Activated T-helper 2 cell treated with anti-CD3 and anti-CD28 coated beads, Interferon-gamma antibody, Interleukin-2, Interleukin-4, amounts not matched to agents 10 μg/mL and 5 μg/mL and 100 μg/mL, durations not matched to agents 14 hours and 24 hours and 36 hours (primary cell): ENCODE measurements at places on chromosomes 12 and 14.
A peak's percentile ranks its signal among the peaks of the same experiment; 100 is the strongest.

DNA sequence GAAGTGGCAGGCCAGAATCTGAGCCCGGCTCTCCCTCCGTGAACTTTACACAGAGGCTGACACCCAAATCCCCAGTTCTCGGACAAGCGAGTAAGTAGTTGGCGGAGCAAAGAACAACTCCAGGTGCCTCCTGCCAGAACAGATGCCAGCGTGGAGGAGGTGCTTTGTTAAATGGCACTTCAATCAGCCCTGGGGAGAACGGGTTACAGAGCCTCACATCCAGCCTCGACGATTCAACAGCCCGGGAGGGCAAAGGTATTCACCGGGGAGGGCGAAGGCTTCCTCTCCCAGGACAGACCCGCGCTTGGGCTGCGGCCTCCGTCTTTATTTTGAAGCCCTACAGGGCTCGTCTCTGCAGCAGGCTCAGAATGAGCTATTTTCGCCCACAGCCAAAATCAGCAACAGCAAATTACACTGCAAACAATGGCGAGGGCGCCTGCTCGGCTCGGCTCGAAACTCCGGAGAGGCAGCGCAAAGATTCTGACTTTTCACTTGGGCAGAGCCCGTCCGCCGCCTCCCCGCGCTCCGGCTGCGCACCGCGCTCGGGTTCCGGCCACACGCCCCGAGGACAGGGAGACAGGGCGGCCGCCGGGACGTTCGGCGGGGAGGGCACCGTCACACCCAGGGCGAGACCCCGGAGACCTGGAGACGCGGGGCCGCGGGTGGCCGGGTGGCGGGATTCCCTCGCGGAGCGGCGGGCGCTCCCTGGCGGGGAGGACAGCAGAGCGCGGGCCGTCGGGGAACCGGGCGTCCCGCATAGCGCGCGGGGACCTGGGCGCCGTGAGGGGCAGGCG is 811 bp downstream of the TMCC3 start:
- DNase-seq: no peak

DNA sequence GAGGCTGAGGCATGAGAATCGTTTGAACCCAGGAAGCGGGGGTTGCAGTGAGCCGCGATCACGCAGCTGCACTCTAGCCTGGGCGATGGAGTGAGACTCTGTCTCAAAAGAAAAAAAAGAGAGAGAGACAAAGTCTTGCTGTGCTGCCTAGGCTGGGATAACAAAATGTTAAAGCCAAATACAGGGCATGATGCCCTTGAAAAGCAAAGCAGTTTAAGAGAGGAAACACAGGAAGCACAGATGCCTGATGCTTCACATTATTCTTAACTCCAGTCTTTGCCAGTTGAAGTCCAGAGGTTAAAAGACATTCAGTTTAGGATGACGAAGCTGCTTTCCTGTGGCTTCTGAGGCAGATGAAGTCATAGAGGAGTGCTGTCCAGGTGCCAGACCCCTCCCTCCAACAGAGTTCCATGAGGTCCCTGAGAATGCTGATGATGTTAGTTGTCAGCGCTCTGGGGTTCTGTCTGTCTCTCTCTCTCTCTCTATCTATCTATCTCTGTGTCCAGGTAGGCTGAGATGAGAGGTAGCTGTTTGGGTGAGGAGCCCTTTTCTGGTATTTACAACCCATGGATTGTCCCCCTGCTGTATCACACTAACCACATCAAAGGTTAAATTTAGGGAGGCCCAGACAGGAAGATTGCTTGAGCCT is 4.9 kb upstream of the MRPL52 start:
- DNase-seq: no peak

GRCh38 chr12:100668945-100669536 is 95.6 kb downstream of the GAS2L3 start:
- peak; percentile 29 for DNase-seq

DNA sequence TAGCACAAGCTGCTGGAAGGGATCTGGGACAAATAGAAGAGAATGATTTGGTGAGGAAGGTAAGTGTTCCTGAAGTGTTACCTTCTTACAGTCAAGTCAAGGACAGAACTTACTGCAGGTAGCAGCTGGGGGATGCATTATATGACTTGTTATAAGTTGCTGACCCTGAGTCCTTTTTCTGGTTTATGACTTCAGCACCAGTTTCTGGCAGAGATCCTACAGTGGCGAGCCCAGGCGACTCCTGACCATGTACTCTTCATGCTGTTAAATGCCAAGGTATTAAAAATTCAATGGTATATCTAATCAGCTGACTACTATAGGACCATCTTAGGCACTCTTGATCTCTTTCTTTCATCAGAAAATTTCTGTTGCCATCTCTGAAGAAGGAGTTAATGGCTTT is 45.1 kb upstream of the ATF1 start:
- DNase-seq: no peak
